C1 segment of cervical spinal cord (tissue), 14 donors: ENCODE measurements at places on chromosomes 12 and 14.

- no peak for DNase-seq
Measured at GRCh38 chr12:122855928-122856831, 20.9 kb downstream of the HIP1R start.

- DNase-seq, result no peak
Measured at GRCh38 chr14:104794993-104795780, at the start of gene AKT1. Gene AKT1, minus strand, starts transcription at chr14:104795748. Its CDS starts 3,105 bp downstream, at chr14:104792643.

GRCh38 chr12:49121047-49121696 is 10.0 kb downstream of the TUBA1B start:
- DNase-seq, result no peak

- no peak for DNase-seq
Measured at GRCh38 chr14:93007225-93007997, 84.5 kb downstream of the CHGA start.

DNA sequence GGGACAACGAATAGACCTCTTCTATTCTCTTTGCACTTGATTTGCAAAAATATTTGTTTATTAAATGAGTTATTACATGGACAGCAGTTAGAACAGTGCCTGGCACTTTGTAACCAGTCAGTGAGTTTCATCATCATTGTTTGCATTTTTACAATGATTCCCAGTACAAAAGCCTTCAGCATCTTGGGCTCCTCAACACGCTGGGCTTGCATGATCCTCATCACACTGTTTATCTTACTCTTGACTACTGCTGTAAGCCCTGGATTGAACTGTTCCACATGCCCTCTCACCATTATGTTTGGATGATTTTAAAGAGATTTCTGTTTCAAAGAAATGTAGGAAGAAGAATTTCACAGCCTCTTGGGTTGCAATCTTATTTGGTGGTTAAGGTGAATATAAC is 204.3 kb downstream of the PELI2 start:
- no peak for DNase-seq

DNA sequence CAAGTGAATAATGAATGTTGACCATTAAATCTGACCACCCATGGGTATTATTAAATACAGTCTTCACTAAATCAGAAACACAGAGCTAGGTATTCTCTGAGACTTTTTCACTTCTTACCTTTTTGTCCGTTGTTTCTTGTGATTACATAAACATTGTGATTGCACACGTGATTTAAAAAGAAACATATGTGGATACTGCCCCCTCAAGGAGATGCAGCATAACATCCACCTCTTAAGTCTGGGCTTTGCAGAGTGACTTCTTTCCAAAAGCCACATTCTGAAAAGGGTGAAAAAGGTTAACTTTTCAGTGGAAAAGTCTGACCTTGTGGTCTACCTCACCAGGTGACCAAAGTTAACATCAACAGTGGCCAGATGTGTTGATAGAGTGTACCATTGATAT is 185.5 kb upstream of the FAR2 start:
- no peak for DNase-seq

- DNase-seq, result no peak
Measured at GRCh38 chr14:56338674-56339073, 220.5 kb downstream of the PELI2 start.

- DNase-seq, result no peak
Measured at GRCh38 chr14:77837926-77838325, 38.0 kb downstream of the ADCK1 start.

GRCh38 chr14:28755198-28755815 is 11.3 kb upstream of the FOXG1 start:
- no peak for DNase-seq

DNA sequence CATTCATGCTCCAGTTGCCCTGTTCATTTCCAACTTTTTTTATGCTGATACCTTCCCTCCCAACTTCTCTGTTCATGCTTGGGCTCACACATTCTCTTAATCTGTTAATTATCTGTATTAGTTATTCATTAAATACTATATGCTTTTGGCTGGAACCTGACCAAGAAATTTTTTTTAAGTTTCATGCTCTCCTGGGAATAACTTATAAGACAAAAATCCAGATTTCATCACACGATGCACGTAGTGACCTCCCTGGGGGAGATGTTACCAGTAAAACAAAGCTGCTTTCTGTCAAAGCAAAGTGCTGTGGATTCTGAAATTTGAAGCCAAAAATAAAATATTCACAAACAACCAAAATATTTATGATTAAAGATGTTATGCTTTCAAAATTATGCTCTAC is 215.0 kb upstream of the USP15 start:
- DNase-seq, result no peak

- DNase-seq, result no peak
Measured at GRCh38 chr12:22535478-22535877, 8.9 kb downstream of the C2CD5 start.
